ENCODE measurements at places on chromosomes 6 and 20.

GRCh38 chr6:27838945-27839625 is 73.1 kb downstream of the OR2B2 start:
- H3K27me3 ChIP-seq = no peaks in the 10 kb centered on the region
- H3K27ac ChIP-seq = peak overlapping the region; percentile 96
- H3K36me3 ChIP-seq = no peaks in the 10 kb centered on the region
- H3K4me1 ChIP-seq = peaks cover 17% of the 10 kb centered on the region

GRCh38 chr6:14442242-14442641 is 324.7 kb downstream of the CD83 start:
- H3K4me1 ChIP-seq = peaks cover 10% of the 10 kb centered on the region
- no peak for DNase-seq
- peak overlapping the region; percentile 12 for H3K4me3 ChIP-seq
- no peak overlapping the region for H3K27ac ChIP-seq
- no peaks in the 10 kb centered on the region for H3K27me3 ChIP-seq

DNA sequence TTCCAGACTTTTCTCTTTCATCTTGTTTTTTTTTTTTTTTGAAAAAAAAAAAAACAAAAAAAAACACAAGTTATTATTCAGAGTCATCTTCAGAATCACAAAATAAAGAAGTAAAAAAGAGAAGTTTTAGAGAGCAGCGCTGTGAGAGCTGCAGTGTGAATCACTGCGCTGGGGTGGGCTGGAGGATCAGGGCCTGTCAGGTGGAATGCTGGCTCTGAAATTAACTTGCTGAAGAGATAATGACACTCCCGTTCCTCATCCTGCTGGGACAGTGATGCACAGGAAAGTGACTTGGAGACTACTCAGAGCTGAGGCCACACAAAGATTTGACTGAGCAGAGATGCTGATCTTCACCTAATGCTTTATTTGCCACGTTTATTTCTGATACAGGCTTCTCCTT is 42.7 kb upstream of the CLDN20 start:
- H3K36me3 ChIP-seq = no peaks in the 10 kb centered on the region
- H3K27me3 ChIP-seq = no peaks in the 10 kb centered on the region
- peaks cover 25% of the 10 kb centered on the region for H3K4me1 ChIP-seq
- DNase-seq = no peak

DNA sequence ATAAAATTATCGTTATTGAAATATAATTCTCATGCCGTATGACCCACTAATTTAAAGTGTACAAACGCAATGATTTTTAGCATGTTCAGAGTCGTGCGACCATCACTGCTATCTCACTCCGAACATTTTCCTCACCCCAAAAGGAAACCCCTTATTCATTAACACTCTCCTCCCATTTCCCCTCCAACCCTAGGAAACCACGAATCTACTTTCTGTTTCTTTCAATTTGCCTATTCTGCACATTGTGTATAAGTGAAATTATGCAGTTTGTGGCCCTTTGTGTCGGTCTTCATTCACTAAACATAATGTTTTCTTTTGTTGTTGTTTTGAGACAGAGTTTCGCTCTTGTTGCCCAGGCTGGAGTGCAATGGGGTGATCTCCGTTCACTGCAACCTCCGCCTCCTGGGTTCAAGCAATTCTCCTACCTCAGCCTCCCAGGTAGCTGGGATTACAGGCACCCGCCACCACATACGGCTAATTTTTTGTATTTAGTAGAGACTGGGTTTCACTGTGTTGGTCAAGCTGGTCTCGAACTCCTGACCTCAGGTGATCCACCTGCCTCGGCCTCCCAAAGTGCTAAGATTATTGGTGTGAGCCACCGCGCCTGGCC is 99.7 kb upstream of the ZNF217 start:
- no peak overlapping the region for H3K27ac ChIP-seq
- no peaks in the 10 kb centered on the region for H3K36me3 ChIP-seq
- peaks cover 11% of the 10 kb centered on the region for H3K4me1 ChIP-seq

- no peak overlapping the region for H3K4me3 ChIP-seq
- H3K27me3 ChIP-seq = no peaks in the 10 kb centered on the region
- H3K36me3 ChIP-seq = no peaks in the 10 kb centered on the region
Observed at GRCh38 chr20:47559141-47559540, 57.5 kb downstream of the NCOA3 start.

DNA sequence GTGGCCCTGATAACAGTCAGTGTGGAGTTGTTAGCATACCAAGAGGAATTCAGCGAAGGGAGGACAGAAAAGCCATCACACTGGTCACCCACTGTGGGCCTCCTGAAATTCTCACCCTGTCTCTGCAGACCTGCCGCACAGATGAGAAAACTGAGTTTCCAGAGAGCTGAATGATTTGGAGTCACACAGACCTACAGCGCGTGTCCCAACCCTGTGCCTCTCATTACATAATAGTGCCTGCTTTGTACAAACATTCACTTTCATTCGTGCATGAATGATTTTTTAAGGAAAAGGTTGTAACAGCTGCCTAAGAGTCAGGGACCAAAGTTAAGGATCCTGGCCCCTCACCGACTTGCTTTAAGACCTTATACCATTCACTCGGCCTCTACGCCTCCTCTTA is 62.7 kb downstream of the THBS2 start:
- H3K4me1 ChIP-seq = peaks cover 56% of the 10 kb centered on the region
- no peak for DNase-seq
- peak overlapping the region; percentile 10 for H3K4me3 ChIP-seq

DNA sequence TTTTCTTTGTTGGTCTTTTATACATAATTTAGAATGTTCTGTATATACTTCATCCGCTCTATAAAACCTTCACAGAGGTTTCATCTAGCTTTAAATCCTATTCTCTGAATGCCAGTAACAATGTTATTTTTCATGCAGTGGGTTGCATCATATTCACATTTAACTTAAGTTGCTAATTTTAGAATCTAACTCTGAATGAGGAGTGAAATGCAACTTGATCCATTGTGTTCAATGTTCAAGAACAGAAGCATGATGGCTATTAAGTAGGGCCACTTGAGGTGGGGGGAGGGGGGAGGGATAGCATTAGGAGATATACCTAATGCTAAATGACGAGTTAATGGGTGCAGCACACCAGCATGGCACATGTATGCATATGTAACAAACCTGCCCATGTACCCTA is 224.5 kb downstream of the NKAIN2 start:
- H3K27me3 ChIP-seq = no peaks in the 10 kb centered on the region
- H3K36me3 ChIP-seq = no peaks in the 10 kb centered on the region
- H3K4me3 ChIP-seq = no peak overlapping the region
- H3K4me1 ChIP-seq = no peaks in the 10 kb centered on the region
- no peak overlapping the region for H3K27ac ChIP-seq

DNA sequence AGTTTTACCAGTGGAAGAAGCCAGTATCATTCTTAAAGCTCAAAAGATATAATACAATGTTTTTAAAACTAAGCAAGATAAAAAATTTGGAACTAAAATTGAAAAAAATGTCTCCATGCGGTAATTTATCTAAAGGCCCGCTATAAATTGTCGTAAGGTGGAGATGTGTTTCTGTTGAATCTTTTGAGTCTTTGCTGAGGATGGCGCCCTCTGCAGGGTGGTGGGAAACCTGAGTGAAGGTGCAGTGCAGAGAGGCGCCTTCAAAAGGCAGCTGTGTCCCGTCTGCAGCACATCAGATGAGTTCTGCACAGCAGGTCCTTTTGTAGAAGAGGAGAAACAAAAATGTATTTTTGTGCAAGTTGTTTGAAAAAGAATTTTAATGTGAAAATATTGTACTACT is 29.4 kb upstream of the KIF25 start:
- no peak overlapping the region for H3K27ac ChIP-seq
- H3K4me1 ChIP-seq = no peaks in the 10 kb centered on the region
- H3K36me3 ChIP-seq = peaks cover 7% of the 10 kb centered on the region
- no peak overlapping the region for H3K4me3 ChIP-seq
- DNase-seq = no peak

- no peaks in the 10 kb centered on the region for H3K36me3 ChIP-seq
- no peaks in the 10 kb centered on the region for H3K27me3 ChIP-seq
- no peak overlapping the region for H3K27ac ChIP-seq
- no peak overlapping the region for H3K4me3 ChIP-seq
Observed at GRCh38 chr6:11011787-11012234, 32.3 kb downstream of the ELOVL2 start.

DNA sequence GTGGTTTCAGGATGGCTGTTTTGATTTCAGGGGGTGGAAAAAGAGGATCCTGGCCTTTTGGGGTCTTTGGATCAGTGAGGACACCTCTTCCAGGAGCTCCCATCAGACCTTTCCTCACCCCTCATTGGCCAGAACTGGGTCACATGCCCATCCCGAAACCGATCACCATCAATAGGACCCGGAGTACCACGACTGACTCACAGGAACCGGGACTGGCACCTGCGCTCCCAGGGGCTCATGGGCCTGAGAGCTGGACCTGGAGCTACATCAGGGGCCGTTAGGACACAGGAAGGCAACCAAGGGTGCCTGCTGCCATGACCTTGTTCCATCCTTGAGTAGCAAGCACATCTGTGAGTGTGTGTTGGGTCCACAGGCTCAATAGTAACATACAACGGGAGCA is 180.4 kb downstream of the BMP7 start:
- no peak overlapping the region for H3K4me3 ChIP-seq
- H3K36me3 ChIP-seq = no peaks in the 10 kb centered on the region
- H3K27ac ChIP-seq = no peak overlapping the region
- no peak for DNase-seq

DNA sequence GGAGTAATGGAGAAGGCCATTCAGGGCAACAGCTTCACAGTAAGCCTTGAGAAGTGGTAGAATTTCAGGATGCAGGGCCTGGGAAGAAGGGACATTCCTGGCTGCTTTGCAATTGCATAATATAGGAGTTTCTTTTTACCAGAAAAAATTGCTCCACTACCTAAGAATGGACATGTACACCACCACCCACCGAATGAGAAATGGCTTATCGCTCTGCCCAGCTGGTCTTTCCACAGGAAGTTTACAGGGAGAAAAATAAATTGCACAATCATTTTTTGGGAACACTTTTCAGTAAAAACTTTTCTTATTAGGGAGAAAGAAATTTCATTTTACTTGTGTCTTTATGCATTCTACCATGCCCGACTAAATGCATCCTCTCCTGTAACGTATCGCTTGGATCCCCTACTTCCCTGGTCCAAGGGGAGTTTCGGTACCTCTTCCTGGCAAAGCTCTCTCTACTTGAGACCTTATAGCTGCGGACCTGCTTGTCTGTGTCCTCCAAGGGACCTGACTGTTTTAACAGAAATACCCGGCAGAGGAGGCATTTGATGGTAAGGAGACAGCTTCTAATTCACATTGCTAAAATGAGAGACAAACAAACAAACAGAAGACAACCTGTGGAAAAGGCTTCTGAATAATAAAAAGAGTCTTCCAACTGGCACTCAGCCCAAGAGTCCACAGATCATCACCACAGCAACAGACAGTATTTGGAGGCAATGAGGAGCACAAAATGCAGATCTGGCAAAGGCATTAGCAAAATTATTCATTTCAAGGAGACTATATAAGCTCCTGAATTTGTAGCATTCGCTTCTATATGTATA is 54.2 kb downstream of the MAP3K5 start:
- H3K27me3 ChIP-seq = no peaks in the 10 kb centered on the region
- peaks cover 38% of the 10 kb centered on the region for H3K4me1 ChIP-seq
- no peaks in the 10 kb centered on the region for H3K36me3 ChIP-seq

- no peaks in the 10 kb centered on the region for H3K36me3 ChIP-seq
- no peak for DNase-seq
- H3K27ac ChIP-seq = no peak overlapping the region
- H3K4me1 ChIP-seq = peaks cover 3% of the 10 kb centered on the region
- no peaks in the 10 kb centered on the region for H3K27me3 ChIP-seq
Observed at GRCh38 chr6:138157986-138158638, 3.6 kb upstream of the ARFGEF3 start.

GRCh38 chr20:53581444-53582250 is 12.0 kb downstream of the ZNF217 start:
- peak overlapping the region; percentile 53 for H3K27ac ChIP-seq
- no peak for DNase-seq
- H3K4me3 ChIP-seq = no peak overlapping the region
- H3K36me3 ChIP-seq = peaks cover 5% of the 10 kb centered on the region

- H3K27me3 ChIP-seq = no peaks in the 10 kb centered on the region
- no peaks in the 10 kb centered on the region for H3K36me3 ChIP-seq
- DNase-seq = no peak
- no peaks in the 10 kb centered on the region for H3K4me1 ChIP-seq
- H3K4me3 ChIP-seq = no peak overlapping the region
Observed at GRCh38 chr6:142857233-142857761, 87.7 kb downstream of the HIVEP2 start.

DNA sequence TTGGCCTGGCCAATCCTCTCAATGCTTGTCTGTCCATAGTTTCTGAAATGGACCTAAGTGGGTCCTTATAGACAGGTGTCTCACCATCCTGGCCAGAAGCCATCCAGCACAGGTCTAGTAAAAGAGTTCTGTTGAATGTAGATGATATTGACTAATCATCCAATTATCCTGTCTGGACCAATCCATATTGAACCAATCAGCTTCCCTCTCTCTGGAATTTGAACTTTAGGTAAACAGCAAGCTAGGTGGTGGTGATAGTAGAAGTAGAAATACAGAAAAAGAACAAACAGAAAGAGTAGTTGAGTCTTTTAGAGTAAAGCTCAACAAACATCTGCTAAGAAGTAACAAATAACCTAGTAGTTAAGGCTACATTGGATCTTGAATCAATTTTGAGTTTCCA is 9.5 kb upstream of the PNRC1 start:
- no peak for DNase-seq
- no peaks in the 10 kb centered on the region for H3K36me3 ChIP-seq
- no peak overlapping the region for H3K27ac ChIP-seq
- H3K4me1 ChIP-seq = peaks cover 7% of the 10 kb centered on the region

GRCh38 chr6:147009358-147009757 is 194.9 kb upstream of the STXBP5 start:
- no peaks in the 10 kb centered on the region for H3K27me3 ChIP-seq
- no peak overlapping the region for H3K4me3 ChIP-seq
- no peak for DNase-seq

DNA sequence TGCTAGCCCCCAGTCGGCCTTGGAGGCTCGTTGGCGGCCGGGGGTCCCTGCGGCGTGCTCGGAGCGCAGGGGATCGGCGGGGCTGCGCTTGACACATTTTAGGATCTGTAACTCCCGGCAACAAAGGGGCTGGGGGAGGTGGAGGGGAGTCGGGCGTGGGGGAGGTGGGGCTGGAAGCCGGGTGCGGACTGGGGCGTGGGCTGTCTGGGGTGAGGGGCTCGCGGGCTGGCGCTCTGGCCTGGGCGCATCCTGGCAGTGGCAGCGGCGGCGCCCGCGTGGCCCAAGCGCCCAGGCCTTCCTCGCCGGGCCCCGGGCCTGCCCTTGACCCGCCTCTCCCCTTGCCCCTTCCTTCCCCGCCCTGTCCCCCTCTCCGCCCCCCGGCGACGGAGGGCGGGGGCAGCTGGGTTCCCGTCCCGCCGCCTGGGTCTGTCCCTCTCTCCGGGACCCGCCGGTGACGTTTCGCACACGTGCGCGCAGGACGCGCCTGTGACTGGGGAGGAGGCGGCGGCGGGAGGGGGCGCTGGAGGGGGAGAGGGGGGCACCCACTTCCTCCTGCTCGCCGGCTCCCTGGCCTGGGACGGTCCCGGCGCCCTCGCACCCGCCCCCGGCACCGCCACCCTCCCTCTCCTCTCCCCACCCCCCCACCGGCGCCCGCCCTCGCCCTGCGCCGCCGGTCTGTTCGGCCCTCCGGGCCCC is 1.5 kb downstream of the E2F3 start:
- H3K27me3 ChIP-seq = no peaks in the 10 kb centered on the region
- peak overlapping the region; percentile 95 for H3K27ac ChIP-seq
- no peaks in the 10 kb centered on the region for H3K36me3 ChIP-seq
- H3K4me1 ChIP-seq = peaks cover 4% of the 10 kb centered on the region
- DNase-seq = peak; percentile 70
- peak overlapping the region; percentile 98 for H3K4me3 ChIP-seq

GRCh38 chr20:62010551-62011402 is 54.9 kb downstream of the TAF4 start:
- no peaks in the 10 kb centered on the region for H3K4me1 ChIP-seq
- peaks cover 40% of the 10 kb centered on the region for H3K36me3 ChIP-seq
- no peak overlapping the region for H3K27ac ChIP-seq
- H3K4me3 ChIP-seq = no peak overlapping the region

Data from thoracic aorta (tissue), 2 donors.